ENCODE measurements at places on chromosomes 11 and 22. TPM values are rescaled to one million over a fixed set of nuclear protein-coding genes. Genes with fewer than 3 reads are reported as not detected.

TTC36 gene
- polyA plus RNA-seq: 0.76 TPM

AMBRA1 gene
- polyA plus RNA-seq: 24.6 TPM

SAC3D1 gene
- 8.8 TPM for polyA plus RNA-seq

MB gene
- not detected for polyA plus RNA-seq

GNB1L gene
- 3.2 TPM for polyA plus RNA-seq

DDIAS gene
- polyA plus RNA-seq: 9.3 TPM

MMP13 gene
- polyA plus RNA-seq: 0.09 TPM

SLC22A8 gene
- polyA plus RNA-seq: 54.6 TPM

VSIG2 gene
- polyA plus RNA-seq: 5.9 TPM

OR5L1 gene
- not detected for polyA plus RNA-seq

VPREB1 gene
- 0.49 TPM for polyA plus RNA-seq

LINC01488 gene
- polyA plus RNA-seq: 0.06 TPM

TBX10 gene
- polyA plus RNA-seq: 0.06 TPM

PRRG4 gene
- polyA plus RNA-seq: 6.5 TPM

INS gene
- polyA plus RNA-seq: not detected

Measured in renal cortex interstitium (tissue), 15 donors.